Dorsolateral prefrontal cortex (tissue), 122 donors: ENCODE measurements at places on chromosomes 7 and 10.

DNA sequence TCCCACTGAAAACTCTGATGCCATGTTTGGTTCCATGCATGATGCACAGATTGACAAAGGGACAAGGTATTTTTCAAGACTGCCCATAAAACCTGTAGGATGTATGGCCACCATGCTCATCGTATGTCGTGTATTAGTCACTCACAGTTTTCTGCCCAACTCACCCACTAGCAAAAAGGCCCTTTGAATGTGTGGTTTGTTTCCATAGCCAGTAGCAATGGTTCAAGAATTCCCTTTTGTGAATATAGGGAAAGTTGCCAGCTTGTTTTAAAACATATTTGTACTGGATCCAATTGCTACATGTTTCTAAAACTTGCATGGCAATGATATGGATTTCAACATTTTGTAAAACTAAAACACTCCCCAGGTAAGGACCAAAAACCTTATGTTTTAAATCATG, 280.9 kb upstream of the YAE1 start:
- no peak for DNase-seq

GRCh38 chr10:552679-553078, 136.8 kb downstream of the DIP2C start:
- DNase-seq: no peak

DNA sequence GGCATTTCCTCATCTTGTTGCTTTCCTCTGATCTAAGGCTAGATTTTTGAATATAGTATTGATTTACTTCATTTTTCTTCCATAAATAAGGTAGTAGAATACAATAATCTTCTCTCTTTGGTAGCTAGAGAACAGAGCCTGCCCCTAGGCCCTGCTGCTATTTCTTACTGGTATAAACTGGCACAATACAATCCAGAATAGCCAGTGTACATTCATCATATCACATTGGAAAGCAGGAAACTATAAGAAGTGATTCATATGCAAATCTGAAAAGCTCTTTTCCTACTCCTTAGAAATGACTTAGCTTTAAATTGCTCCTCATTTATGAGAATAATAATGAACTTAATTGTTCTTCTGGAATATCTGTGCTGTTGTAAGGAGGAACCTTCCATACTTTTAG, 100.2 kb downstream of the KCND2 start:
- DNase-seq: no peak

GRCh38 chr7:691361-692045, 35.0 kb upstream of the DNAAF5 start:
- DNase-seq: peak; percentile 80

- DNase-seq: no peak
Measured at GRCh38 chr7:47335557-47336471, 246.1 kb downstream of the TNS3 start.

GRCh38 chr7:121032645-121033460, 44.3 kb downstream of the CPED1 start:
- DNase-seq: no peak
